Activated CD8-positive, alpha-beta memory T cell treated with anti-CD3 and anti-CD28 coated beads for 48 hours (primary cell): ENCODE measurements at places on chromosomes 1 and 21.

DNA sequence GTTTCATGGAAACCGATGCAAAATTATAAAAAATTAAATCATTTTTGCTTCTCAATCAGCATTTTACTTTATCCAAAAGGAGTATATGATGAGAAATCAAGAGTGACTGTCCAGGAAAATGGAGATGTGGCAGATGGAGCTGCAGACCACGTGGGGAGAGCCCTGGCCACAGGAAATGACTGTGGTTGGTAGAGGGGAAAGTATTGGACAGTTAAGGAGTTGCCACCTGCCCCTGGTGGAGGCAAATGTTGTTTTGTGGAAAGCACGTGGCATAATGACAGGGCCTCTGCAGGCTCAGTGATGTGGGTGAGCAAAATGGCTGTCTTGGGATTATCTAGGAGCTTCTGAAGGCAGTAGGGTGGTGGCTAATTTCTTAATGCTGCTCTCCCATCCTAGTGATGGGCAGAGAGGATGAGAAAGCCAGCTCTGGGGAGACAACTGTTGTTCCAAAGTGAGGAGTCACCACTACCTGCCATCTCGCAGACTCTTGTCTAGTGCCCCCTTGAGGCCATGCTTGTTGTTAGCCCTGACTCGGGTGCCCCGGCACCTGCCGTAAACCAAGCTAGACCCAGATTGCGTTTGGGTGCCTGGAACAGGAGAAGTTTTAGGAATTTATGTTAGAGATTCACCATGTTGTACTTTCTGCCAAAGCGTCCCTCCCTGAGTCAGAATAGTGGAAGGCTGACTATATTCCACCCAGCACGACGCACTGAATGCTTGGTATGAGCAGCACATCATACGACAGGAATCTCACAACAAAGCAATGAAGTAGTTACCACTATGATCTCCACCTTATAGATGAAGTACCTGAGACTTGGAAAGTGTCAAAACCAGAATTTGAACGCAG, 144.0 kb downstream of the ROR1 start:
- DNase-seq: no peak

DNA sequence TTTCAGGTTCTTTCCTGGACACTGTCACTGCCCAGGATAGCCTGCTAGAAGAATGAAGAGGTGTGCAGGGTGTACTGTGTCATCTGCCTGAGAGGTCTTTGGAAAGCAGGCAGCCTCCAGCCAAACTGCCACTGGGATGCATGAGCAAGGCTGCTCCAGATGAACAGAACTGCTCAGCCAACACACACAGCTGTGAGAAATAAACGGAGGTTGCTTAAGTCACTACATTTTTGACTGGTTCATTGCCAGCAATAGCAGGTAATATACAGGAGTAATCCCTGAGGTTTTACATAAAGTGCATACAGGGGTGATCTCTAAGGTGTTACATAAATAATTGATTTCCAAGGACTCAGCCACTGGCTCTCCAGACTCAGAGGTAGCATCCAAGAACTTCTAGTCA, 516.9 kb downstream of the BRINP3 start:
- no peak for DNase-seq

GRCh38 chr21:43274946-43275310, 106.1 kb downstream of the CRYAA start:
- DNase-seq: no peak

DNA sequence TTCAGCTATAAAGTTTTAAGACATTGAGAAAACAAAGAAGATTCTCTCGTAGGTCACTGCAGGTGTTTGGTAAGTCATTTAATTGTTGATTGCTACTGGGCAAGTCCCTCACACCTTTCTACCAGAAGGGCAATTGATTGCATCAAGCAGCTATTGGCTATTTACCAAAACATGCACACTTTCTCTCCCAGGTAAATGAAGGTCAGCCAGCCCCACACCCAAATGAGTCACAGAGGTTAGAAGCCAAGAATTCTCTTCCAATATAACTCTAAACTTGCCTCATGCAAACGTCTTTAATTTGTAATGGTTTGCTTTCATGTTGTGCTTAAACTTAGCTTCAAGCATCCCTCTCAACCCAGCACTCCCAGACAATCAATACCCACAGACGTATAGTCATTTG, 475.3 kb upstream of the ADGRL2 start:
- no peak for DNase-seq

DNA sequence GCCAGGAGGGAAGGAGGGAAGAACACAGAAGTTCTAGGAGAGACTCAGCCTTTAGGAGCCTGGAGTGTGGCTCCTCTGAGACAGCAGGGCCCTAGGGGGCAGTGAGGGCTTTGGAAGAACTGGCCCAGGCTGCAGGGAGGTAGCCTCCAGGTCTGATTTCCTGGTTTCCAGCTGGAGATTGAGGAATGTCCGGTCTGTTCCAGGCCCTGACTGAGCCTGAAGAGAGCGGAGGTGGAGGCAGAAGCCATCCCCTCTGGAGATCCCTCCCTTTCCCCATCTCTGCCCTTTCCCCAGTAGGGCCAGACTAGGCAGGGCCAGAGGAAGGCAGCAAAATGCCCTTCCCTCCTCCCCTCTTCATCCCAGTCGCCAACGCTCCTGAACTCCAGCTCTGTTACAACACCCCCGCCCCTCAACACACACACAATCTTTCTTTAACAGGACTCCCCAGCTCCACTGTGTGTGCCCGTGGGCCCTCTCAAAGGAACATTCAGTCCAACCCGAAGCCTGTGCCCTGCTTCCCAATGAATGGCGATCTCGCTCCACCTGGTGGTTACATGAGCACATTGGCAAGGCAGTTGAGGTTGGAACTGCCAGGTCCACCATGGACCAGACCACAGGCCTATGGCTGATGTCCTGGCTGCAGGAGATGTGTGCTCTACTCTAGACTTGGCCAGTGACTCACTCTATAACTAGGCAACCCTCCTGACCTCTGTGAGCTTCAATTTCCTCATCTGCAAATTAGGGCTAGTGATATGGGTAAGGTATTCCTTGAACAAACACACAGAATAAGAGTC, 32.0 kb downstream of the MAP7D1 start:
- DNase-seq: peak; percentile 32

GRCh38 chr1:17617787-17618557, 78.5 kb downstream of the ARHGEF10L start:
- DNase-seq: no peak

- DNase-seq: no peak
These were observed 80.9 kb downstream of the UCHL5 start for GRCh38 chr1:192978195-192978710.

GRCh38 chr1:180241716-180242544, 11.9 kb downstream of the LHX4 start:
- DNase-seq: no peak

DNA sequence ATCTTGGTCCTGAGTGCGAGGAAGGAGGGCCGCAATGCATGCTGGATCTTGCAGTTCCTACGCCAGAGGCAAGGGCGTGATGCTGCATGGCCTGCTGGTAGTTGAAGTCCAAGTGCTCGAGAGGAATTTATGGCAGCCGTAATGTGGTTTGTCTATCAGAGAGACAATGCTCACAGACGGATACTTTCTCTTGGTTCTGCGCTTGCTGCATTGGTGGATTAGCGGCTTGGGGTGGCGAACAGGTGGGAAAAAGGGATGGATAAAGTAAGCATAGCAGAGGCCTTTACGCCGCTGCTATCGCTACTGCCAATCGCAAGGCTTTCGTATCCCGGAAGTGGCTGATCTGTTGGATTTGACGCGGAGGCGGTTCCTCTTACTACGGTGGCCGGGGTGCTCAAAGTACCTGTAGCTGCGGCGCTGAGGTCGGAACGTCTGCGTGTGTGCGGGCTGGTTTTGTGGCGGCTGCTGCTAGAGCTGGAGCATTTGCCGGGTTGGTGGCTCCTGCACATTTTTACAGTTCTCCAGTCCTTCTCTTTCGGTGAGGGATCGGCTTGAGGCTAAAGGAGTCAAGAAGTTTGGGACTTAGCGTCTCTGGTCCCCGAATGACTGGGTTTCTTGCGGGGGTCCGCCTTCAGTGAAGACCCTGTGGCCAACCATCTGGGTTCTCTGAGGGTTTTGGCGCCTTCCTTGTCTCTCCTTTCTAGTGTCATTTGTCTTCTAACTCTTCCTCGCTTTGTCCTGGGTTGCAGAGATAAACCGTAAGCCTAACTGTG, at the start of gene ATG4C:
Gene ATG4C (plus strand): TSS at position 397 of the 773 bp plus-strand sequence. CDS start 19,655 bp downstream, outside the sequence.
- DNase-seq: peak; percentile 65

GRCh38 chr1:50350421-50350820, 72.8 kb downstream of the DMRTA2 start:
- no peak for DNase-seq

DNA sequence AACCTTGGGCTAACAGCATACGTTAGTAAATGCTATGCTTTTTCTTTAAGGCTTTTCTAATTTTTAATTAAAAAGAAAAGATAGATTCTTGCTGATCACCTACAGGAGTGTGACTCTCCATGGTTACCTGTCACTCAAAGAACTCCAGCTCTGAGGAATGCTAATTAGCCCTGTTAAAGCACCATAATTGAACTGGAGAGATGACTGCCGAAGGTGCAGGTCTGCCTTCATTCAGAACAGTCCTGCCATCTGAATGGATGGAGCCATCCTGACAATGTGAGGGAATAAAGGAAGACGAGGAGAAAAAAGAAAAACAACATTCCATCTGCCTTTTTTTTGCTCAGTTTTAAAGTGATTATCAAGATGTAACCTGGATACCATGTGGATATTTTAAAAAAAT, 94.6 kb downstream of the ATP6V1G3 start:
- no peak for DNase-seq

GRCh38 chr1:24904731-24905354, 25.2 kb downstream of the RUNX3 start:
- no peak for DNase-seq

GRCh38 chr1:53068314-53069099, 6.5 kb downstream of the PODN start:
- DNase-seq: no peak

GRCh38 chr1:82269431-82269830, 468.7 kb downstream of the ADGRL2 start:
- no peak for DNase-seq

DNA sequence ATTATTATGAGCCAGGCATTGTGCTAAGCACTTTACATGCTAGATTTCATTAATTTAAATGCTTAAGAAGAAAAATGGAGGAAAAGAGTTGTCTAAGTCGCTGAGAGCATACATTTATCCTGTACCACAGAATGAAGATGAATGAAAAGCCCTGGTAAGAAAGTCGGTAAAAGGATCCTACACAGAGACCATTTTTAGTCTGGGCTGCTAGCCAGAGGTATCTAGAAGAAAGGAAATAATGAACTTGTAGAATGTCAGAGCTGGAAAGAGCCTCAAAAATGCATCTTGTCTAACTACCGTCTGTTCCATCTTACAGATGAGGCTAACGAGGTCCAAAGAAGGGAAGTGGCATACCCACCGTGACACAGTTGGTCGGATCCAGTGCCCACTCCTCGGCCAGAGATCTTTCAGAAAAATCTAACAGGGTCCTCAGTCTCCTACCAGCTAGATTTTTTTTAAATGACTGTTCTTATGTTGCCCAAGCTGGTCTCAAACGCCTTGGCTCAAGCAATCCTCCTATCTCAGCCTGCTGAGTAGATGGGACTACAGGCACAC, 12.2 kb upstream of the TNR start:
- no peak for DNase-seq

DNA sequence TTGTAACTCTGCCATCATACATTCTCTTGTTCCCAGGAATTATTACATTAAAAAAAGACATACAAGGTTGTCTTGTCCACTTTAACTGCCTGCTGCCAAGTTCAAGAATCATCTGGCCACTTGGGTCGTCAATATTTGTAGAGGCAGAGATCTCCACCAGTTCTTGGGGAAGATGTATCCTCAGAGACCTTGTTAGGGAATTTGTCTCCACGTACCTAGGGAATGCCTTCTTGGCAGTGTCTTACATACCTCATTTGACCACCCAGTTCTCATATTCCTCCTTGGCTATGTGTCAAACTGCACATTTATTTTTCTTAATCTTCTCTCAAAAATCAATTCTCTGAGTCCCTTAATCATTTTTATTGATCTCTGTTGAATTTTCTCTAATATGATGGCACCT, 266.0 kb downstream of the SPATA17 start:
- no peak for DNase-seq

- DNase-seq: no peak
These were observed 38.4 kb downstream of the FYB2 start for GRCh38 chr1:56780826-56781225.

- DNase-seq: no peak
These were observed 118.3 kb downstream of the TGFB2 start for GRCh38 chr1:218463194-218464156.

GRCh38 chr1:12649971-12650421, 6.1 kb downstream of the AADACL4 start:
- no peak for DNase-seq

DNA sequence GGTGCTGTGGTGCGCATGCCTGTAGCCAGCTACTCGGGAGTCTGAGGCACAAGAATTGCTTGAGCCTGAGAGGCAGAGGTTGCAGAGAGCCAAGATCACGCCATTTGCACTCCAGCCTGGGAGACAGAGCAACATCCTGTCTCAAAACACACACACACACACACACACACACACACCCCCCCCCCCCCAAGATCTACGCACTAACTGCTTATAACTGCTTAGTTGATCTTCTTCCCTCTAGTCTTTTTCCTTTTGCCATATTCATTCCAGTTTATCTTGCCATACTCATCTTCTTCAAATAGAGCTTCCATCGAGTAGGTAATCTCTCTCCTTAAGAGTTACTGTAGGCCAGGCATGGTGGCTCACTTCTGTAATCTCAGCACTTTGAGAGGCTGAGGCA, 20.9 kb downstream of the EPB41 start:
- no peak for DNase-seq

GRCh38 chr1:185152187-185152767, 4.5 kb downstream of the TRMT1L start:
- no peak for DNase-seq

- DNase-seq: peak; percentile 0
These were observed 129.7 kb upstream of the FAM72C start for GRCh38 chr1:144101397-144102045.

DNA sequence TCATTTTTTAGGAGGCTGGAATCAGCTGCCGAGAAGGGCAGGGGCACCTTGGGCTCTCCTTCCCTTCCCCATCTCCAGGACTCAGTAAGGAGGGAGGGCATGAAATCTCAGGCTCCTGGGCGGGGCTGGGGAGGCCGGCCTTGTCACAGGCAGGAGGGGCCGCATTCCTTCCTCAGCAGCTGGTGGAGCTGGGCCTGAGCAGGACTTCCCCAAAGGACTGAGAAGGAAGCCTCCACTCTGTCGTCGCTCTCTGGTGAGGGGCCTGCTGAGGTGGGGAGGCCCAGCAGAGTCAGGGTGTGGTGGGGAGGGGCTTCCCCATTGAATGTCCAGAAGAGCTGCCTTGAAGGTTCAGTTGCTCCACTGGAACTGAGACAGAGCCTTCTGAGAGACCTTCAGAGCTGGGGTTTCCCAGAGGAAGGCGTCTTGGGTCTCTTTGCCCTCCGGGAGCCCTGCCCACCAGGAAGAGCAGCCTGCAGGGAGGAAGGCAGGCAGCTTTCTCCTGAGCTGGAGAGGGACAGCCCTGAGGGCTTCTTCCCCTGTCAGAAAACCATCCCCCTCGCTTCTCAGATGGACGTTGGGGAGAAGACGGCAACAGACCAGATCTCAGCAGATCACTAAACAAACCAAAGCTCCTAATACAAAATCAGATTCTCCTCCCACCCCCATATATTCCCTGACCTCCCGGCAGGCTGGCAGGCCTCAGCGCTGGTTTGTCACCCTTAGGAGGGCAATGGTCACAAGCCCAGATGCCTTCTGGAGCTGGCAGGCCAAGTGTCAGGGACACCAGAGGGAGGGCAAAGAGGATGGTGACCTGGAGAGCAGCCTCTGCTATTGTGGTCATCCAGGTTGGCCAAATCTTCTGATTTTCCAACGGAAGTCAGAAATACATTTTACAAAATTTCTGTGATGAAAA, 10.7 kb downstream of the KCNA10 start:
- DNase-seq: no peak
